RWPE1 (cell line): ENCODE measurements at places on chromosomes 3 and 15.
A peak's percentile ranks its signal among the peaks of the same experiment; 100 is the strongest.

- no peak for DNase-seq
These were observed 100.1 kb upstream of the NPHP3 start for GRCh38 chr3:132822266-132822665.

DNA sequence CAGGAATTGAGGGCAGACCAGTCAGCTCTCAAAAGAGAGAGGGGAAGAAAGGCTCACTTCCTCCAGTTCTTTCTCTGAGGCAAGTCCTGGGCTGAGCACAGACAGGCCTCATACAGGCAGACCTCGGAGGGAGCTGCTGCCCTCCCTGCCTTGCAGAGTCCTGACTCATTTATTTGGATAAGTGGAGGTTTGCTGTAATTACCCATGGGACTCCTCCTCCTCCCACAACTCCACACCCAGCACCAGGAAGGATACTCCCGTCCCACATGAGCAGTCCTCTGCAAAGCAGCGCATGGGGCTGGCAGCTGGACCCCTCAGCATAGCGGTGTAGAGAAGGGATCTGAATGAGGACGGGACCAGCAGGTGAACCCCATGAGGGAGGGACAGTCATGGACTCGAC is 13.4 kb upstream of the SCN10A start:
- DNase-seq, result peak; percentile 11

- DNase-seq, result no peak
These were observed 11.6 kb downstream of the TSEN2 start for GRCh38 chr3:12495749-12496452.

- DNase-seq, result no peak
These were observed 42.1 kb downstream of the MINAR1 start for GRCh38 chr15:79474252-79474651.

- DNase-seq, result no peak
These were observed 177.6 kb upstream of the BCL6 start for GRCh38 chr3:187922704-187923416.

DNA sequence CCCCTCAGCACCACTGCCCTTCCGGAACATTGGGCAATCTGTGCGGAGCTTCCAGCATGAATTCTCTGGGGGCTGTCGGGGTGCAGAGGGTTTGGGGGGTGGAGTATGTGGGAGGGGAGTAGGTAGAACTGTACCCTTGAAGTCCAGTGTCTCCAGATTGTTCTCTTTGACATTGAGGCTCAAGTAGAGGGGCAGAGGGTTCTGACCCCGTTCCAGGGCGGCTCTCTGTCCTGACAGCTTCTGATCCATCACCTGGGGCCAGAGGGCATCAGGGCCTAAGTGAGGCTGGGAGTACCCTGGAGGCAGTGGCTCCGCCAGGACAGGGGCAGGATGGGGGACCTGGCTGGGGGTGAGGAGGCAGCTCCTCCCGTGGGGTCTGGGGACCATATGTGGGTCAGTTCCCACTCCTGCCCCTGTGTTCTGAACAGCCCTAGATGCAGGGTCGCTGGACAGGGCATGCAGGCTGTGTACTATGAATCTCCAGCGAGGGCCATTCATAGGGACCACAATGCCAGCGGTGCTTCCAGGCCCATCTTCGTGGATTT is 22.1 kb downstream of the PLA2G4D start:
- no peak for DNase-seq
